ENCODE measurements at places on chromosomes 1 and 21.

DNA sequence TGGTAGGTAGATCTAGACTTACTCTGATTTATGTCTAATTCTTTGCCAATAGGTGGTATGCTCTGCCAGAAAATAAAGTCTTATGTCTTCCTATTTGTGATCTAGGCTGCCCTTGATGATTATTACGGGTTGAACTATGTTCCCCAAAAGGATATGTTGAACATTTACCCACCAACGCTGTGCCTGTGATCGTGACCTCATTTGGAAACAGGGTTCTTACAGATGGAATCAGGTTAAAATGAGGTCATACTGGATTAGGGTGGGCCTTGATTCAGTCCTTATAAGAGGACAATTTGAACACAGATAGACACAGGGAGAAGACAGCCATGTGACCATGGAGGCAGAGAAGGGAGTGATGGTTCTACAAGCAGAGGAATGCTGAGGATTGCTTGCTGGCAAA, 95.1 kb upstream of the BCAR3 start:
- ATAC-seq = no peak

GRCh38 chr1:60978421-60979357, 103.7 kb upstream of the NFIA start:
- peak; percentile 42 for ATAC-seq

DNA sequence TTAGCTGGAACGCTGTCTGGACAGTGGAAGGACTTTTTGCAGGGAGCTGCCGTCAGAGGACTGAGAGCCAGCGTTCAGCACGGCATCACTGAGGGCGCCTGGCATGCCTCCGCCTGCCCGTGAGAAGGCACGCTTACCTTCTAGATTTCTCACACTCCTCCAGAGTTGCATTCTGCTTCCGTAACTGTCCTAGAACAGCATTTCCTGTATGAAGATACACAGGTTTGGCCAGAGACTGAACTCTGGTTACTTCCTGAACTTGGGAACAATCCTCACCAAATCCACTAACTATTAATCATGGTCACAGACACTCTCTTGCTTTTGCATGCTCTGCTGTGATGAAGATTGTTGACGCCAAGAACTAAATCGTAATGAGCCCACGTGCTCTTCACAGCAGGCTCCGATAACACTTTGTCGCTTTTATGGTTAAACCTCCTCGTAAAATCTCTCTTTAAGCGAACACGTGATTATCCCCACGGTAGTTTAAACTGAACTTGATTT, 93.5 kb downstream of the KIF26B start:
- ATAC-seq = no peak

GRCh38 chr1:149978547-149979023, 31.9 kb downstream of the OTUD7B start:
- ATAC-seq = no peak

DNA sequence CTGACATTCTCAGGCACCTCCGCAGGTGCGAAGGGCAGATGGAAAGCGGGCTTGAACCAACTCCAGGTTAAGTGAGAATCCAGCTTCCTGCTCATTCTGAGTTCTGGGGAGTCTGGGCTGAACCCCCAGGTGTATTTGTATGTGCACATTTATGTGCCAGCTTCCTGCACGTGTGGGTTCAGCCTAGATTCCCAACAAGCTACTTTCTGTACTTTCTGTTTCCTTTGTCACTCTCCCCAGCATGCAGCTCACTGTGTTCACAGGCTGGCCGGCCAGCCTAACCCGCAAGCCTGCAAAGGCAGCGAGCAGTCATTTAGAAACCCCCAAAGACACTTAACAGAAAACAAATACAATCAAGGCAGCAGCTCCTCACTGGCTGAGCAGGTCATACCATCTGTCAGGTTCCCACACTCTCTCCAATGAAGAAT, 1.3 kb upstream of the IL19 start:
- peak; percentile 84 for ATAC-seq

GRCh38 chr1:115437196-115437595, 99.1 kb upstream of the NGF start:
- no peak for ATAC-seq

- ATAC-seq = no peak
Measured at GRCh38 chr1:229127301-229127700, 143.6 kb upstream of the RAB4A start.

DNA sequence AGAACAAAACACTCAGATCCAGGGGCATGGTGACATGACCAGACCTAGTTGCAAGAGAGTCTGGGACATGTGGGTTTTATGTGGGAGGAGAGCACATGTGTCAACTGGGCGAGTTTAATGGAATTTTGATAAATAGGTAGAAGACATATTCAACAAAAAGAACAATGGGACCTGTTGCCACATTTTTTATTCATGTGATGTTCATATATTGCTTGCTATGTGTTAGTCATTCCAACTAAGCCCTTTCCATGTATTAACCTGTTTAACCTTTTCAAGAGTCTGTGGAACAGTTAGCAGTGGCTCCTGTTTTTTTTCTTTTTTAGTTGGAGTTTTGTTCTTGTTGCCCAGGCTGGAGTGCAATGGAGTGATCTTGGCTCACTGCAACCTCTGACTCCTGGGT, 30.1 kb upstream of the CSF3R start:
- ATAC-seq = no peak

GRCh38 chr1:85581802-85582686, 1.5 kb downstream of the CCN1 start:
- no peak for ATAC-seq

DNA sequence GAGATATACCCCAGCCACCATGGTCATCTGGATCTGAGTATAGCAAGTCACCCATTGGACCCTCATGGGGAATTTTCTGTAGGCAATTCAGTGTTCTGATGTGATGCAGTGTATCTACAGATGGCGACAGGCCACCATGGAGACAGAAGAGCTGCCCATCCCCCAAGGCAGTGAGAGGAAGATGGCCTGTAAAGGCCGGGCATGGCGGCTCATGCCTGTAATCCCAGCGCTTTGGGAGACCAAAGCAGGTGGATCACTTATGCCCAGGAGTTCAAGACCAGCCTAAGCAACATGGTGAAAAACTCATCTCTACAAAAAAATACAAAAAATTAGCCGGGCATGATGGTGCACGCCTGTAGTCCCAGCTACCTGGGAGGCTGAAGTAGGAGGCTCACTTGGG, 41.1 kb upstream of the CTPS1 start:
- no peak for ATAC-seq

DNA sequence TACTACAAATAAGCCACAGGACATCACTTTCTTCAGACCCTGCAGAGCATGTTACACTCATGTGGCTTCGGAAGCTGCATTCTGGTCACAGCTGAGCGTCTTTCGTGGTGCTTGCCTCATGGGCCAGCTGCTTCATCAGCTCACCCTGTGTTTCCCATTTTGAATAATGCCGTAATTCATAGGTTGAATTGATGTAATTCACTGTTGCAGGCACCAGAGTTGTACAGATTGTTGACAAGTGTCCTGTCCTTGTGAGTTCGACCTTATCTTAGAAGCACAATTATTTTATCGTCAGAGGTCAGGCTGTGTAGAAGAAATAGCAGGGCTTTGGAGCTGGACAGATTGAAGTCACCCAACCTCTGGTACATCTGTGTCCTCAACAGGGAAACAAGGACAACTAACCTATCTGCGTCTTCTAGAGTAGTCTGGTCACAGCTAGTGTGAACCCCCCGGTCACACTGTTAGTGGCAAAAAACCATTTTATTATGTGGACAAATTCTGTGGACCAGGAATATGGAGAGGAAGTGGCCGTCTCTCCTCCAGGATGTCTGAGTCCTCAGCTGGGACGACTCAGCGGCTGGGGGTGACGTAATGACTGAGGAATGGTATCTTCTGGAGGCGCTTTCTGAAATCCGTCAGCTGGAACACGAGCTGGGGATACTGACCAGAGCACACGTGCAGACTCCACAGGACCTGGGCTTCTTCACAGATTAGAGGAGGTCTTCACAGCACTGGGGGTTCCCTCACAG, 17.8 kb downstream of the PKNOX1 start:
- no peak for ATAC-seq

DNA sequence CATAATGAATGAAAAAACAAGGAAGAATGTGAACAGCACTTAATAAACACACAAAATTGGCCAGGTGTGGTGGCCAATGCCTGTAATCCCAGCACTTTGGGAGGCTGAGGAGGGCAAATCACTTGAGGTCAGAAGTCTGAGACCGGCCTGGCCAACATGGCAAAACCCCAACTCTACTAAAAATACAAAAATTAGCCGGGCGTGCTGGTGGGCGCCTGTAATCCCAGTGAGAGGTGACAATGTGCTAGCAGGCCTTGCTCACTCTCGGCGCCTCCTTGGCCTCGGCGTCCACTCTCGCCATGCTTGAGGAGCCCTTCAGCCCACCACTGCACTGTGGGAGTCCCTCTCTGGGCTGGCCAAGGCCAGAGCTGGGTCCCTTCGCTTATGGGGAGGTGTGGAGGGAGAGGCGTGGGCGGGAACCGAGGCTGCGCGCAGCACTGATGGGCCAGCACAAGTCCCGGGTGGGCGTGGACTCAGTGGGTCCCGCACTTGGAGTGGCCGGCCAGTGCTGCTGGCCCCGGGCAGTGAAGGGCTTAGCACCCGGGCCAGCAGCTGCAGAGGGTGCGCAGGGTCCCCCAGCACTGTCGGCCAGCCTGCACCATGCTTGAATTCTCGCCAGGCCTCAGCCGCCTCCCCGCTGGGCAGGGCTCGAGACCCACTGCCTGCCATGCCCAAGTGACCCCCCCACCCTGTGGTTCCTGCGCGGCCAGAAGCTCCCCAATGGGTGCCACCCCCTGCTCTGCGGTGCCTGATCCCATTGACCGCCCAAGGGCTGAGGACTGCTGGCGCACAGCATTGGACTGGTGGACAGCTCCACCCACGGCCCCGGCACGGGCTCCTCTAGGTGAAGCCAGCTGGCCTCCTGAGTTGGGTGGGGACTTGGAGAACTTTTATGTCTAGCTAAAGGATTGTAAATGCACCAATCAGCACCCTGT, 30.6 kb upstream of the ATG4C start:
- ATAC-seq = no peak

DNA sequence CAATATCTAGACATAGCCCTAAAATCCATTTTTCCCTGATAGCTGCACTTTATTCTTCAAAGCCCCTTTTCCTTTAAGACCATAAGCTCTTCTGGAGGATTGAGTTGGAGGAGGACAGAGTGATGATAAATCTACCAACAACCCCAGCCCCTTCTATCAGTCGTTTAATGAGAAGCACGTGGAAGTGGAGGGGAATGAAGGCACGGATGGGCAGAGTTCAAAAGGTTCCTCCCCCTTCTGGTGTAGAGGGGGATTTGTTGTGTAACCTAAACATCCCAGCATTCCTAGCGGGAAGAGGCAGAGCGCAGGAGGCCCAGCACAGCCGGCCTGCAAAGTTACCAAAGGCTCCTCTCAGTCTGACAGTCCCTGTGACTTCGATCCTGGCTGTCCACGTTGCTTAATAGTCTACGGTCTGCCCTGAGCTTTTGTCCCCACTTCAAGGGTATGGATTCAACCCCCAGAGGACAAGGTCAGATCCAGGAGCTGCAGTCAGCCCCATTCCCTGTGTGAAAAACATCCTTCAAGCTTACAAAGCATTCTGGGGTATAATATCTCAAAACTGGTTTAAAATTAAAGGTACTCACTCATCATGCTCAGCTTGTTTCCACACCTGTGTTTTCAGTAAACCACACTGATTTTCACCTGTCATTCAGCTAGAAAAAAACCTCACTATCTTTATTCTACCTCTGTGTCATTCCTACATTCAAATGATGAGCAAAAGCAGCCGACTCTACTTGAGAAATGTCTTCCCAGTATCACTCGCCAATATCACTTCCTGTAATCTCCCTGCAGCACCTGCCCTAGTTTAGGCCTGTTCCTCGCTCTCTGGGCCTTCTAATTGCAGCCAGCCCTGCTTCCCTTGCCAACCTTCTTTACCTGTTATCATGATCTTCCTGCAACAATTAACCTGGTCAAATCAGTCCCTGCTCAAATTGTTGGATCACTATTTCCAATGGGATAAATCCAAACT, 117.9 kb downstream of the PLPP3 start:
- no peak for ATAC-seq

DNA sequence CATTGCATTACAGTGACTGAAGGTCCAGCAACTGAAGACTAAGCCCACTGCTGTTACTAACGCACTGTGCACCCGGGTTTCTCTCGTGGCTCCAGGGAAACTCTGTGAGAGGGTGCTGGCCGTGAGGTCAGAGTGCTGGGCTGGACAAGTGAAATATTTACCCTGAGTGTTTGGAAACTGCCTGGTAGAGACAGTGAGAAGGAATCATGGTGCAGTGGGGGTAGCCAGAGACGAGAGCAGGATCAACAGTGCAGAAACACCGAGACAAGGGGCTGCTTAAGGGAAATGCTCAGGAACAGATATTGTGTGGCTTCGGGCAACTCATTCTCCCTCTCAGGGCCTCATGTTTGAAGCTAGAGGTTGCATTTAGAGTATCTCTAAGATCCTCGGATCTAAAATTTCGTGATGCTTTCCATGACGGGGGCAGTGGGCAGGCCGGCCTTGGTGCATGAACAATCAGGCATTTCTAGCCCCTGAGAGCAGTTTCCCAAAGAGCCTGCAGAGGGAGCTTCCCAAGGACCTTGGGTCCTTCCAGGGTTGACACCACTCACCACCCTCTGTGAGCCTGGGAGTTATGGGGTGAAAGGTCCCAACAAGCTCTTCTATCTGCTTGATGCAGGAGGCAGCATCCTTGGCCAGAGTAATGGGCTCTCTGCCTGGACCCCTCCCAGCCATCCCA, 9.7 kb downstream of the CD2 start:
- ATAC-seq = peak; percentile 5

GRCh38 chr1:15911927-15912326, 64.0 kb downstream of the ZBTB17 start:
- no peak for ATAC-seq

DNA sequence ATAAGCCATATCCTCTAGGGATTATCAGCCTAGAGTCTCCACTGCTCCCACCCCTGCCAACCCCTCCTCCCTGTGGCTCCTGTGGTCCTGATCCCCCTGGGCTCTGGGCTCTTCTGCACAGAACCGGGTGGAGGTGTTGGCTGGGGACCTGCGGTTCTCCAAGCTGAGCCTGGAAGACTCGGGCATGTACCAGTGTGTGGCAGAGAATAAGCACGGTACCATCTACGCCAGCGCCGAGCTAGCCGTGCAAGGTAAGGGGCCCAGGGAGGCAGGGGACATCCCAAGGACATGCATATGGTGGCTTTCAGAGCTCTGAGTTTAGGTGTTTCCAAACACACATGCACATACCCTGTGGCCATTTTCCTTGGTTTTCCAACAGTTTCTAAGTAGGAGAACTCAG, 19.3 kb downstream of the CNTN2 start:
- no peak for ATAC-seq

DNA sequence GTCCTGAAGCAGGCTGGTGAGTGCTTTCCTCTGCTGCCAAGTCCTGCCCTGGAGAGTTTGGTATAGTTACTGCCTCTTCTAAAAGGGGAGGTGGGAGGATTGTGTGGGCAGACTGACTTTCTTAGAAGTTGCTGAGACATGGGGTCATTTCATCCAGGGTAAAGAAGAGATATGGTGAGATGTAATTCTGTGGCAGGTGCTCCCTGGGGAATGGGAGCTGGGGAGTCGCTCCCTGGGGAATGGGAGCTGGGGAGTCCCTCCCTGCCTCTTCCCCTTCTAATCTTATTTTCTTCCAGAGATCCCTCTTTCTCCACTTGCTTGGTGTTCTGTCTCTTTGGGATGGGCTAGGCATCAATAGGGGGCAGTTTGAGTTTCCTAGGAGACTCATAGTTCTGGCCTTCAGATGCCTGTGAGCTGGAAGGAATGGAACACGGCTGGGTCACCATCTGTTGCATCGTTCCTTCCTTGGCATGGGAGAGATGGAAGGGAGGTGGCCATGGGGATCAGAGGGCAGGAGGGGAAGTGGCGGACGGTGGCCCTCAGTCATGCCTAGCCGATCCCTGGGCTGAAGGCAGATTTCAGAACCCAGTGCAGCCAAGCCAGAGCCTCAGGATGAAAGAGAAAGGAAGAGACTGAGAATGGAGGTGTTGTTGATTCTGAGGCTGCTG, 59.0 kb downstream of the NFASC start:
- no peak for ATAC-seq

GRCh38 chr1:29176576-29176975, 5.1 kb downstream of the SRSF4 start:
- no peak for ATAC-seq
